Right renal cortex interstitium (tissue), 3 donors: ENCODE measurements at places on chromosomes 1 and 21. TPM values are rescaled to one million over a fixed set of nuclear protein-coding genes. Genes with fewer than 3 reads are reported as not detected.
A peak's percentile ranks its signal among the peaks of the same experiment; 100 is the strongest.

The BGLAP gene
- polyA plus RNA-seq: 1.1 TPM

The MSH4 gene
- polyA plus RNA-seq: 0.25 TPM

The VASH2 gene
- polyA plus RNA-seq: 20.3 TPM

The CCDC27 gene
- 0.10 TPM for polyA plus RNA-seq

GRCh38 chr1:9292361-9293240 is at the start of gene SPSB1:
SPSB1 (plus strand) TSS chr1:9292894; CDS start chr1:9355892, 62,998 bp downstream.
- DNase-seq: no peak

- no peak for DNase-seq
These were observed 113.5 kb downstream of the NTNG1 start for GRCh38 chr1:107254306-107254705.

GRCh38 chr1:118049981-118050380 is 120.4 kb downstream of the WDR3 start:
- DNase-seq: no peak

DNA sequence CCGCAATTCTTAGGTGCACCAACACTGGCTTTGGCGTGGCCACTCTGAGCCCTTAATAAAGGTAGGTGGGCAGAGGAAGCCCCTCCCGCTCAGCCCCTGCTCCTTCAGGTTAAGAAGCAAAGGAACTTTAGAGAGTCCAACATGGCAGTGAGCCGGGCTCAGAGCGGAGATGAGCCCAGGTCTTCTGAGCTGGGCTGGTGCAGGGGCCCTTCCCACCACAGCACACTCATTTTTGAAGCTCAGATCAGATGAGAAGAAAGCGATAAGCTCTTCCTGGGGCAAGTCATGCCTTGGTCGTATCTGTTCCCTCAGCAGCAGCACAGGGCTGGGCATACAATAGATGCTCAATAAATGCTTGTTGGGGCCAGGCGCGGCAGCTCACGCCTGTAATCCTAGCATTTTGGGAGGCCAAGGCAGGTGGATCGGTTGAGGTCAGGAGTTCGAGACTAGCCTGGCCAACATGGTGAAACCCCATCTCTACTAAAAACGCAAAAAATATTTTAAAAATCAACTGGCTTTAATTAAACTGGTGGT is 51.1 kb upstream of the TARDBP start:
- DNase-seq: no peak

DNA sequence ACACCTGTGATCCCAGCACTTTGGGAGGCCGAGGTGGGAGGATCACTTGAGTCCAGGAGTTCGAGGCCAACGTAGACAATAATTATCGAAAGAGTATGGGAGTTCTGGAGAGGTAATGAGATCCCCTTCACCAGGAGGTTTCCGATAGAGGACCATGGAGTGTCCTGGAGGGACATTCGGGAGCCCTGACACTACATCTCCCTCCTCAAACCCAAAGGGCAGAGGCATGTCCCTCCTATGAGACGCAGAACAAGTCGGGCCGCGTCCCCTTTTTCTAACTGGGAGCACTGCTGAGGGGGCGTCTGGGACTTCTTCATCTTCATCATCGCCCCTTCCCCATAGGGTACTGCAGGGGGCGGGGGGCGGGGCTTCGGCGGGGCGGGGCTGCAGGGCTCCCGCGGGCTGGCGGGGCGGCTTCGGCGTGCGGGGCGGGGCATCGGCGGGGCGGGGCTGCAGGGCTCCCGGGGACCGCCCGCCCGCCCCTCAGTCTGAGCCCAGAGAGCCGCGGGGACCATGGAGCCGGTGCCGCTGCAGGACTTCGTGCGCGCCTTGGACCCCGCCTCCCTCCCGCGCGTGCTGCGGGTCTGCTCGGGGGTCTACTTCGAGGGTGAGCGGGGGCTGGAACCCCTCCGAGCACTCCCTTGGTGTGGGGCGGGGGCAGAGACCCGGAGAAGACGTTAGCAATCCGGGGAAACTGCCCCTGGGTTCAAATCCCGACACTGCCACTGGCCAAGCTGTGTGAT is at the start of gene THEMIS2:
TSS of gene THEMIS2 (plus strand) at position 486 of the 743 bp plus-strand sequence. CDS start at position 514, 28 bp downstream.
- no peak for DNase-seq

GRCh38 chr1:185907246-185907645 is 173.1 kb downstream of the HMCN1 start:
- peak; percentile 37 for DNase-seq

DNA sequence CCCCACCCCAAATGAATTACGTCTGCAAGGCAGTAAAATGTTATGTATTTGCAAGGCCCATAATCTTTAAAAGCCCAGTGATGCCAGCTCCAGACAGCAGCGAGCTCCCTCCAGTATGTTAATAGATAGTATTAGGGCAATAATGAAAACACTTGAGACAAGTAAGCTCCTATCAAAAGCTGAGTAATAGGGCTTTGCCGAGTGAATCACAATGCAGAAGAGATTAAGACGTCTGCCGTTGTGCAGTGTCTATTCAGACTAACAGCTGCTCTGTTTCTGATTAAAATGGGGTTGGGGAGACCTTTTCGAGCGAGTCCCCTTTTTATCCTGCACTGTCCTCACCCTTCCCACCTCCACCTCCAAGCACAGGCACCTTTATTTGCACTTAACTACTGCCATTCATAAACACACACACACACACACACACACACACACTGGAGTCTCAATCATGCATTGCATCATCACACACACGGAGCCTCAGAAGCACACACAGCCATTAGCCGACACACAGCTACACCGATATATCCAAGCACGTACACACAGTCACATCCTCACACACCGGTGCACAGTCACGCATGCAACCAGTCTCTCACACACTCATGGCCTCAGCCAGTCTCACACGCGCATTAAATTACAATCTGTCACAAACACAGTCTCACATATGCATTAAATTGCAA is 46.0 kb upstream of the FOXO6 start:
- DNase-seq: no peak

GRCh38 chr1:232845406-232845955 is 40.3 kb downstream of the MAP10 start:
- DNase-seq: no peak

DNA sequence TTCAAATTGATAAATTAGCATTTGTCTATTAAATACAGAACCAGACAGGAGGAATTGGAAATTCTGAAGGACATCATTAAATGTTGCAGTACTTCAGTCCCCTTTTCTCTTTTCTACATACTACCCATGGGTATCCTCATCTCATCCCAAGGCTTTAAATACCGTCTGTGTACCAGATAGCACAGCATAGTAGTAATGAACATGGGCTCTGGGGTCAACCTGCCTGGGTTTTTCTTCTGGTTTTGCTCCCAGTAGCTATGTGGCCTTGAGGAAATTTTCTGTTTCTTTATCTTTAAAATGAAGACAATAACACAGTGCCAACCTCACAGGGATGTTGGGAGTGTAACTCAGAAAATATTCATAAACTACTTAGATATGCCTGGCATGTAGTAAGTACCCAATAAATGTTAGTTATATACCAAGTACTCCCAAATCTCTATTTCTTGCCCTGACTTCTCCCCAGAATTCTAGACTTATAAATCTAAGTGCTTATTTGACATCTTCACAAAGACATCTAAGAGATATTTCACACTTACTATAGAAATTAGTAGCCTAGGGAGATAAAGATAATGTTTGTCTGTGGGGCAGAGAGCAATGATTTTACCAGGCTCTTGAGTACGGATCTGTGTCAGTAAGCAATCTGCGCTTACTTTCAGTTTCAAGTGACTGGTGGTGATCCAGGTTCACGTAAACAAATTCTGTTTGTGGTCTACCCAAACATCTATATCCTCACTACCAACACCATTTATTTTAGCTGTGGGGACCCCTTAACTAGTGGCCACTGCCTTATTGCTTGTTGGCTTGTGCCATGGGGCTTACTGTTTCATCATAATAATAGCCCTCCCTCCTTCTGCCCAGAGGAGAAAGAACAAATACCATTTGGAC is 37.3 kb downstream of the VANGL2 start:
- DNase-seq: no peak

- no peak for DNase-seq
These were observed 1.5 kb upstream of the RUNX1 start for GRCh38 chr21:35050348-35051286.

DNA sequence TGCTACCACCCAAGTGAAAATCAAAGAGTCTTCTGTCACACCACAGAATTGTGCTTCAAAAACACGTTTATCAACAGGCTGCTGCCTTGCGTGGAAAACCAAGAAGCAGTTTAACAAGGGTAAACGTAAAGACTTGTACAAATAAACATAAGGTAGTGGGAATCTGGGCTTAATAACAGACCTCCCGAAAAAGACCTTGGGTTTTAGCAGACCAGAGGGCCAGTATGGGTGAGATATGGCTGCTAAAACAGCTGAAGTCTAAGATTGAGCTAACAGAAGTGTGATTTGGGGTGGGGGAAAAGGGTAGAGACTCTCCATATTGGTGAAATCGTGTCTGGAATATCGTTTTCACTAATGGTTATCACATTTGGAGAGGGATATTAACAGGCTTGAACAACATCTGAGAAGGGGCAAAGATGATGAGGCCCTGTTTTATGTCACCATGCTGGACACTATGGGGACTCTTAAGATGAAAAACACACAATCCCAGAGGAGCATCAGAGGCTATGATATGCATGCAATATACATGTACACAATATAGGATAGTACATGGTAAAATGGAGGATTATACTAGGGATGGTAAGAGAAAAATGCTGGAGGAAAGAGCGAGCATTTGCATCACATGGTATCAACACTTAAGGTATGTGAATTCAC is 1.4 kb downstream of the MOV10 start:
- DNase-seq: peak; percentile 16

GRCh38 chr1:1971688-1972087 is 31.9 kb downstream of the CFAP74 start:
- no peak for DNase-seq

DNA sequence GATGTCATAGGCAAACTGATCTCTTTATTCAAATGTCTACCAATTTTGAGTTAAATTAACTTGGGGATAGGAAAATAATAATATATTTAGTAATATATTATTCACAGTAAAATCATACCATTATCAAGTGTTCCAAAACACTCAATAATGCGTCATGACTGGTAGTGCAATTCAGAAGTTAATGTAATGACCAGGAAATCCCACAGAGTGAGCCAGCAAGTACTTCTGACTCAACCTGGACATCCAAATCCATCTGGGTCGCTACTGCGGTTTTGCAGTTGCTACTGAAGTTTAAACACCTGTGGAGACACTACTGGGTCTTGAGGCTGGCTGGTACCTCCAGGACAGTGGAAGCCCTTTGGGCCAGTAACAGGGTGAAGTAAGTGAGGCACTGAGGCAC is 44.8 kb downstream of the DPYD start:
- no peak for DNase-seq

- DNase-seq: no peak
These were observed 116.0 kb downstream of the TTLL7 start for GRCh38 chr1:83882906-83883305.

GRCh38 chr1:19764848-19765247 is 34.9 kb downstream of the TMCO4 start:
- no peak for DNase-seq

DNA sequence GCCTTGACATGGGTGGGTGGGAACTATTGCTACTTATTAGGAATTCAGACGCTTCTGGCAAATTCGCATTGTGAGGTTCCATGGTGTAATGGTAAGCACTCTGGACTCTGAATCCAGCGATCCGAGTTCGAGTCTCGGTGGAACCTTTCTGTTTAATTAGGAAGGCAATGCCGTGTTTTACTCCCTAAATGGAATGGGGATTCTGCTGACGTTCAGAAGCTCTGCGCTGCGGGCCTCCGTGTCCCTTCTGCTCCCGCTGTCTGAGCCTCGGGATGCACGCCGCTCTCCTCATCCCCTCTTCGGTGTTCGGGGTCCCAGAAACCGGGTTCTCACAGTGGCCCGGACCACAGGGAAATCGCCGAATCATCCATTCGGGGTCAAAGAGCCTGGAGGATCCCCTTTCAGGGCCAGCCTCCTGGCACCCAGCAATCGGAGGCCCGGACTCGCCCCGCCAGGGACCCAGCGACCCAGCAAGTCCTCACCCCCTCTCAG is 280.3 kb downstream of the FAM72C start:
- DNase-seq: no peak

DNA sequence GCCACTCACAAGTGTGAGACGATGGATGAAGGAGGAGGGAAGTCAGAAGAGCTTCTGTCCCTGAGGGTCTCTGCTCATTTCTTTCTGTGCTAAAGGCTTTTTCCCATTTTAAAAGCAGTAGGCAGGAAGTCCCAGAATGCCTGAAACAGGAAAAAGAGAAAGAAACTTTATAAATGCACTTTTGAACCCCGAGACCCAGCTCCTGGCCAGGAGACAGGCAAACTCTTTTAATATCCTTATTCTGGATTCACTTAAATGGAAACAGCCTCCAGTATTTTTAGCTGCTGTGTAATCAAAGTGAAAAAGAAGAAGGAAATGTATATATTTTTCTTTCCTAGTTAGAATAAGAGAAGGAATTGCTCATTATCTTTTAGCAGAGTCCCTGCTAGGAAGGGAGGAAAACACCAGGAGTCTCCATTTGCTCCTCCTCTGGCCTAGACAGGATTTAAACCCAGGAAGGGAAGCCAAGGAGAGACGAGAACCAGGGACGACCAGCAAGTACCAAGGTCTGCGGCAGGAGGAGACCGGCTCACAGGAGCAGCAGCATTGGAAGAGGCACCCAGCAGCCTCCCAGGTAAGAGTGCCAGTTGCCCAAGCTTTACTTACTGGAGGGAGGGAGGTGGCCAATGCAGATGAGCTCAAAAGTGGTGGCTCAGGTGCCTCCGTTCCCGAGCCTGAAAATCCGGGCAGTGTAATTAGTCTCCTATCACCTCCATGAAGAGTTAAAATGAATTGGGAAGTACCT is at the start of gene TNN:
TSS of gene TNN (plus strand) at position 472 of the 745 bp plus-strand sequence. CDS start 9,586 bp downstream, outside the sequence.
- no peak for DNase-seq

- DNase-seq: no peak
These were observed at the start of gene NTRK1 for GRCh38 chr1:156860628-156861423. NTRK1 (plus strand) TSS chr1:156860865; CDS start chr1:156860935, 70 bp downstream.

DNA sequence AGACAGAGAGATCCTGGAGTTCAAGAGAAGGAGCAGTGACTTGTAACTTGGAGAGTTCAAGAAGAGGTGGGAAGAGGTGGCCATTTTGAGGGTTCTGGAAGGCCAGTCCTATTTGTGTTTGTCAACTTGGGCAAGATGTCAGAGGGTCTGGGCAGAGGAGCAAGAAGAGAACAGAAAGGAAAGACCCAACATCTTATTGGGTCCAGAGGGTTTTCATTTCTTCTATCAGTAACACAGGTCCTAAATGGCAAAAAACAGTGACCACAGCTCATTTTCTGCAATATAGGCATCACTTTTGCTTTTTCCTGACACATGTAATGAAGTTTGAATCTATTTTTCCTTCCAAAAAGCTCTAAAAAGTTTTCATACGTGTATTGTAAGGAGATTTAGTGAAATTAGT is 38.3 kb upstream of the MAP10 start:
- no peak for DNase-seq

DNA sequence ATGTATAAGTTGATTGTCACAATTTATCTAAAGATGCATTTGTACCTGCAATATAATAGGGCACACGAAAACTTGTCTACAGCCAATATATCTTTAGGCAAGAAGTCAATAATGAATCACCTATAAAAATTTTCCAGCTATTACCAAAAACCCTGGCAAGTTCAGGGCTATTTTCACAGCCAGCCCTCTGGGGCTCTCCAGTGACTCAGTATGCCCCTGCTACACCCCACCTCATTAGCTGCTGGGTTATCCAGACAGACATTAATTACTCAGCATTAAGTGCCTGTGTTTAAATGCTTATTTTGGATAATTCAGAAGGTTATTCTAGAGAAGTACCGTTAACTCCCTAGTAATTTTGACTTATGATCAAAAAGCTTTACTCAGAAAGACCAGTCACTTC is 220.2 kb downstream of the TBX15 start:
- no peak for DNase-seq
